ENCODE measurements at places on chromosomes 5 and 9.

DNA sequence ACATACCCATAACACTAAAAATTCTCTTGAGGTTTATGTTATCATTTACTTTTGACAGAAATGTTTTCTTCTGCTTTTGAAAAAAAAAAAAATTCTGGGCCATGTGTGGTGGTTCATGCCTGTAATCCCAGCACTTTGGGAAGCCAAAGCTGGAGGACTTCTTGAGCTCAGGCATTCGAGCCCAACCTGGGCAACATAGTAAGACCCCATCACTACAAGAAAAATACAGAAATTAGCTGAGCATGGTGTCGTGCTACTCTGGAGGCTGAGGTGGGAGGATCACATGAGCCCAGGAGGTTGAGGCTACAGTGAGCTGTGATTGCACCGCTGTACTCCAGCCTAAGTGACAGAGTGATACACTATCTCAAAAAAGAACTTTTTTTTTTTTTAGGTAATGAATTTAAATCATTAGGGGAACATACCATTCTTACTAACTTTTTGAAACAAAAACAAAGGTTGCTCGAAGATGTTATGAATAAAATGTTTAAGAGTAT, 148.8 kb upstream of the DMRT1 start:
- no peak for DNase-seq

DNA sequence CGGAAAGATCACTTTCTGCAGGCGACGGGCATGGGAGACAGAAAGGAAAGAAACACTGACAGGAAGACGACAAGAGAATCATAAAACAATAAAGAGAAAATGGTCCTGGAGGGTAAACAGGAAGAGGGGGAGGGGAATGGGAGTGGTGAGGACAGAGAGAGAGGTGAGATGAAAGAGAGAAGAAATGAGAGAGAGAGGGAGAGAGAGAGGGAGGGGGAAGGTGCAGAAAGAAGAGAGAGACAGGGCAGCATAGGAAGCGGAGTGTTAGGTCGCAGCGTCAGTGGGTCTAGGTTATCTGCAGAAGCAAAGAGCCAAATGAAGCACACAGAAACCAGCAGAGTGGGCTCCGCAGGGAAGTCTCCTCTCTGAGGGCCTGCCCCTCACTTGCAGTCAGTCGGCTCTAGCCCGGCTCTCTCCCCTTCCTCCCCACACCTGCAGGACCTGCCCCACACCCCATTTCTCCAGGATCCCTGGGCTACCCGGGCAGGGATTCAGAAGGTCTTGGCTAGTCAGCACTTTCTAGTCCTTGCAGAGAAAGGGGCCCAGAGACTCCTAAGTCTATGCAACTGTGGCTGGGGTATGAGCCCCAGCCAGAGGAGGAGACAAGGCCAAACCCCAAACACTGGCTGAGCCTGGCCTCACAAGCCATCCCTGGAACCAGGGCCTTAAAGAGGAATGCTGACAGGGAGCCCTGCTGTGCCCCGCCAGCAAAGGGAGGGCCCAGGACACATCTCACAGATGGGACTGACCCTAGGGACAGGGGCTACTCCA, 29.7 kb upstream of the MEIKIN start:
- no peak for DNase-seq

- no peak for DNase-seq
These were observed 120.9 kb downstream of the SH3GL2 start for GRCh38 chr9:17699615-17700330.

- no peak for DNase-seq
These were observed 9.0 kb downstream of the CD274 start for GRCh38 chr9:5459289-5459829.

GRCh38 chr9:92468206-92468605, 14.1 kb downstream of the ASPN start:
- no peak for DNase-seq

DNA sequence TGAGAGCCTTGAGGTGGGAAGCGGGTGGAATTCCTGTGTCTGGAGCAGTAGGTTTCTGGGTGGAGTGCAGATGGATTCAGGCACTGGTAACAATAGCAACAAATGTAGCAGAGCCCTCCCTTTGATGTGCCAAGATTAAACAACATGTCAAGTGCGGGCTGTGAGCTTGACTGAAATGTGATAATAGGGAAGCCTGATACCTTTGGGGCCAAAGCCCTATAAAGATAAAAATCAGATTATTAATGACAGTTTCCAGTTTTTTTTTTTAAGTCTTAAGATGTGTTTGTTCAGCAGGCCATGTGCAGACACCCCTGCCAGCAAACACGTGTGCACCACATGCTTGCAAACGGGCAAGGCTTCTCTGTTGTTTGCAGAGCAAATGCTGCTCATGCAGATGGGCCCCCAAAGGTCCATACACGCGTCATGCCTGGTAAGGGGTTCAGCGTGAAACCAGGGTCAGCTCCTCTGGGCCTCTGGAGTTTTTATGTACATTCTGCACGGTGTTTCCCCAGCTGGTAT, 193.2 kb downstream of the GADD45G start:
- no peak for DNase-seq

DNA sequence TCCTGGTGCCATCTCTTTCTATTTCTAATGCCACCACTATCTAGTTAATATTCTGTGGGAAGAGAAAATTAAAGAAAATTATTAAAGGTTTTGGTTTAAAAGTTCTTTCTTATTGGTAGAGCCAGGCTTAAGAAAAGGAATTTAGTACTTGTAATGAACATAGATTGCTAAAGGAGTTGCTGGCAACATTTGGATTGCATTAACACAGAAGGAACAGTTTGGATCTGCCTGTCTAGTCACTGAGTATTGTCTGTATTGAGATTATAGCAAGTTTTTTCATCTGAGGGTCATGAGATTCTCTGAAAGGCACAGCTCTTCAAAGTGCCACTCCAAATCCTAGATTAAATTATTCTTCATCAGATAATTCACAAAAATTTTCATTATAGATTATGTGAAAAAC, 32.0 kb downstream of the FSD1L start:
- DNase-seq: no peak
